ENCODE measurements at places on chromosomes 5 and 9. TPM values are rescaled to one million over a fixed set of nuclear protein-coding genes. Genes with fewer than 3 reads are reported as not detected.

The PCDHGB3 gene
- total RNA-seq = 2.7 TPM

The EEIG1 gene
- total RNA-seq = 12.8 TPM

The GEMIN5 gene
- 20.1 TPM for total RNA-seq

The SLC24A2 gene
- total RNA-seq = not detected

The WNK2 gene
- total RNA-seq = 1.1 TPM

The PRPF4 gene
- total RNA-seq = 18.3 TPM

The CCL27 gene
- not detected for total RNA-seq

The ASTN2 gene
- total RNA-seq = 3.1 TPM

The PCDHGA3 gene
- 2.2 TPM for total RNA-seq

The CBY3 gene
- total RNA-seq = not detected

The PCDHAC2 gene
- 1.1 TPM for total RNA-seq

The MOB3B gene
- 3.8 TPM for total RNA-seq

The CATSPER3 gene
- 0.61 TPM for total RNA-seq

The EPB41L4B gene
- total RNA-seq = 48.6 TPM

The CD274 gene
- total RNA-seq = 1.0 TPM

The SLCO4C1 gene
- total RNA-seq = 0.58 TPM

The AGXT2 gene
- total RNA-seq = not detected

The NSUN2 gene
- 42.8 TPM for total RNA-seq

The EHMT1 gene
- total RNA-seq = 95.3 TPM

The PRDM9 gene
- not detected for total RNA-seq

The SLC34A1 gene
- not detected for total RNA-seq

The LCN15 gene
- 0.32 TPM for total RNA-seq

The TMEM215 gene
- not detected for total RNA-seq

The STOML2 gene
- total RNA-seq = 95.4 TPM

The COL5A1 gene
- 84.7 TPM for total RNA-seq

The ZNF354C gene
- total RNA-seq = 4.5 TPM

The ZNF883 gene
- 2.5 TPM for total RNA-seq

The PNPLA7 gene
- total RNA-seq = 32.1 TPM

The RHOBTB3 gene
- total RNA-seq = 160 TPM

The SGCD gene
- 3.9 TPM for total RNA-seq

The DIPK1B gene
- total RNA-seq = 3.9 TPM

All from mesenteric fat pad (tissue), 1 donor.